ENCODE measurements at places on chromosomes 7 and 10.

GRCh38 chr10:22325272-22326144, 4.6 kb downstream of the BMI1 start:
- DNase-seq, result peak; percentile 84

GRCh38 chr10:113319479-113319878, 233.4 kb upstream of the HABP2 start:
- no peak for DNase-seq

DNA sequence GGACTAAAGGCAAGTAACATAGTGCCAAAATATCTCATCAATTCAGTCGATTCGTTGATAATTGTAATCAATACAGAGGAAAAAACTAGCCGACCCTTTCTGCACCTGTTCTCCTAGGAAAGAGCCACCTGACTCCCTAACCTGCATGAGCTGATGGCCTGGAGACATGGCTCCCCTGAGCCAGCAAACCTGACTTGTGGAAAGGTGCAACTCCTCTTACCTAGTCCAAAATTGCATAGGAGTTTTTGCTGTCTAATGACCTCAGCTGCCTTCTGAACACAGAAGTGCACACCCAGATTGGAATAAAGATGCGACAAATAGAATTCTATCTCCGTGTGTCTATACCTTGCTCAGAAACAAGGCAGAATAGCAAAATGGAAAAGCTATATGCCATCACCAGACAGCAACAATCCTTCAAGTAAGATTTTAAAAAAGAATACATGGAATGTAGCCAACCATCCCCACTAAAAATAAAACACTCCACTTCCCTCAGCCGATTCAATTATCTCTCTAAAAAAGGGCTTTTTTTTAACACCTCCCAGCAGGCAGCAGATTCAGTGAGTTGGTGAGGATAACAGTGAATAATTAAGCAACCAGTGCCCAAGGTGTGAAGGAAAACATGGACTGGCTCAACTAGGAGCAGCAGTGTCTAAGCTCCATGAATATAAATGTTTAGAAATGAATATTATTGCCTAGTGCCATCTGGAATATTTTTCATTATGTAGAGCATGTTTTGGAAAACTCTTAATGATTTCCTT, 26.6 kb upstream of the LMTK2 start:
- no peak for DNase-seq

DNA sequence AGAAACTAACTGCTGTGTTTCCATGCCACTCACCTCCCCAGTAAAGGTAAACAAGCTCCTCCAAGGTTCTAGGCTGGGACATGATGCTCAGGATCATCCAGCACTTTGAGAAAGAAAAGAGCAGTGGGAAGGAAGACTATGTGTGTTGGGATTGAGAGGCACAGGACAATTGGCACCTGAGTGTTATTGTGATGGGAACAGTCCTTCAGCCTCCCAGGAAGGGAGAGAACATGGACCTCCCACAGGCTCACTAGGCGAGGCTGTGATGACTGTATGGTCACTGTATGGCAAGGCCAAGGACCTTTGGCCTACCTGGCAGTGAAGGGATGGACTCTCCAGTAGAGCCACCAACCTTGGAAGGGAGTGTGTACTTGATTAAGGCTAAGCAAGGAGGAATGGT, 123.2 kb upstream of the UNC5B start:
- DNase-seq, result peak; percentile 4

- DNase-seq, result peak; percentile 67
Observed at GRCh38 chr7:131623154-131623553, 66.7 kb upstream of the PODXL start.

- DNase-seq, result no peak
Observed at GRCh38 chr7:25557379-25557917, 329.2 kb upstream of the NPVF start.

GRCh38 chr7:110486549-110486948, 604.4 kb upstream of the LRRN3 start:
- DNase-seq, result no peak

- no peak for DNase-seq
Observed at GRCh38 chr10:54096892-54097291, 704.1 kb downstream of the PCDH15 start.

DNA sequence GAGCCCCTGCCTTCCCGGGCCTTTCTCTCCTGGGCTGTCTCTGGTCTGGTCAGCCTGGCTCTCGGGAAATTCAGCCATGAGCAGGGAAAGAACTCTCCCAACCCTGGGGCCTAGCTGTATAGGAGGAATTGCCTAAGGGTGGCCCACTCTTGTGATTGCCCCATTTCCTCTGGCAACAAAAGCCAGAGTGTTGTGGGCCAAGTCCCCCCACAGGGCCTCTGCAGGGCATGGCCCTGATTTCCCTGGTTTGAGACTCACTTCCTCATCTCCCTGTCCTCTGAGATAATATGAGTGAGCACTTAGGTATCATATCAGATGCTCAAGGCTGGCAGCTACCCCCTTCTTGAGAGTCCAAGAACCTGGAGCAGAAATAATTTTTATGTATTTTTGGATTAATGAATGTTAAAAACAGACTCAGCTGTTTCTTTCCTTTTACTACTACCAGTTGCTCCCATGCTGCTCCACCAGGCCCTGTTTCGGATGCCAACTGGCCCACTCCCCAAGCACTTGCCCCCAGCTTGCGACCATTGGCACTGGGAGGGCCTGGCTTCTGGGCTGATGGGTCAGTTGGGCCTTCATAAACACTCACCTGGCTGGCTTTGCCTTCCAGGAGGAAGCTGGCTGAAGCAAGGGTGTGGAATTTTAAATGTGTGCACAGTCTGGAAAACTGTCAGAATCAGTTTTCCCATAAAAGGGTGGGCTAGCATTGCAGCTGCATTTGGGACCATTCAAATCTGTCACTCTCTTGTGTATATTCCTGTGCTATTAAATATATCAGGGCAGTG, 11.4 kb downstream of the IRF5 start:
- DNase-seq, result no peak

DNA sequence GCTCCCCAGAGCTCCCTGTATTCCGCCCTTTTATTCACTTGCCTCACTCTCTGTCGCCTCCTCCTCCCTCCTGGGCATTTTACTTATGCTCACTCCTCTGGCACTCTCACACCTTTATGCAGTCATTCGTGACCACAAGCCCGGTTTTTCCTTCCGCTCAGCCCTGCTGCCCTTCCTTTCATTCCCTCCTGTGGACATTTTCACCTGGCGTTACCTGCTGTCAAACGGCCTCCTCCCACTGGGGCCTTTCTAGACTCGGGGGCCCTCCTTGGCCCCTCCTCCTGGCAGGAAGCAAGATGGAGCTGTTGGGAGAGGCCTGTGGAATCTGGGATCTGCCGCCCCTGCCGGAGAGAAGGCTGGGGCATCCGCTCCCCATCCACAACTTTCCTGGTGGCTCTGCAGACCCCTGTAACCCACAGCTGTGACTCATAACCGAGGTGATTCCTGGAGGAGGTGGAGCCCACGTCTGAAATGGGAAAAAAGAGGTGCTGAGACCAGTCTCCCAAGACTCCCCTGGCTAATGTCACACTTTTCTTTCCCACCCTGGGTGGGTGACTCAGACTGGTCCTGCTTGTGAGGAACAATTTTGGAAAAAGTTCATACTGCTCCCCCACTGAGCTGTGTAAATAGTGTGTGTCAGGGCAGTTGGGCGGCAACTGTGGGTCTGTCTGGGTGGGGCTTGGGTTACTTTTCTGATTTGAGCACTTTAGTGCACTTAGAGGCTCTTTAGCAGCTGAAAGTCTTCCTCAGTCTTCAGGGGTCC, 1.2 kb downstream of the VCL start:
- peak; percentile 71 for DNase-seq

DNA sequence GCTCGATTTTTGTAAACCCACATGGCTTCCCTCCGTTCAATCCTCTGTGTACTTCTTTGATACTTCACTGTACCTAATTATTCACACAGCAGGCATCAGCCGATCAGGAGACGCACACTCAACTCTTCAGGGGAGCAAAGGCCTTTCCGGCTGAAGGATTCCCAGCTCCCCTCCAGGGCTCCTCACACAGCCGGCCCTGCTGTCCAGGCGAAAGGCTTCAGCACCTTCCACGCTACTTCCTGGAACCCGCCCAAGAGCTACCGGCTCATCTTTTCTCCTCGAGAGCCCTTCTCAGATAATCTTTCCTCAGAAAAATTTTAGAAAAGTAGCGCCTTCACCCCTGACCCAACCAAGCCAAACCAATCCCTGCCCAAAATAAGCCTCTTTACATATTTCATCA, 270.4 kb downstream of the ZMYND11 start:
- DNase-seq, result no peak

DNA sequence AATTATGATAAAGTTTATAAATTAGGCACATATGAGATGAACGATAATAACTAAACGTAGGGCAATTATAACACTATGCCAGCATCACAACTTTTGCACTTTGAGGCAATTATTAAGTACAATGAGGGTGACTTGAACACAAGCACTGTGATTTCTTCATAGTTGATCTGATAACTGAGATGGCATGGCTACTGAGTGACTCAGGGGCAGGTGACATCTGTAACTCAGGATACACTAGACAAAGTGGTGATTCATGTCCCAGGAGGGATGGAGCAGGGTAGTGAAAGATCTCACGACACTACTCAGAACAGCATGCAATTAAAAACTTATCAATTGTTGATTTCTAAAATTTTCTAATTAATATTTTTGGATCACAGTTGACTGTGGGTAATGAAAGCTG, 98.3 kb upstream of the ARHGAP21 start:
- peak; percentile 26 for DNase-seq

GRCh38 chr10:128868481-128868880, 598.6 kb upstream of the MGMT start:
- no peak for DNase-seq

DNA sequence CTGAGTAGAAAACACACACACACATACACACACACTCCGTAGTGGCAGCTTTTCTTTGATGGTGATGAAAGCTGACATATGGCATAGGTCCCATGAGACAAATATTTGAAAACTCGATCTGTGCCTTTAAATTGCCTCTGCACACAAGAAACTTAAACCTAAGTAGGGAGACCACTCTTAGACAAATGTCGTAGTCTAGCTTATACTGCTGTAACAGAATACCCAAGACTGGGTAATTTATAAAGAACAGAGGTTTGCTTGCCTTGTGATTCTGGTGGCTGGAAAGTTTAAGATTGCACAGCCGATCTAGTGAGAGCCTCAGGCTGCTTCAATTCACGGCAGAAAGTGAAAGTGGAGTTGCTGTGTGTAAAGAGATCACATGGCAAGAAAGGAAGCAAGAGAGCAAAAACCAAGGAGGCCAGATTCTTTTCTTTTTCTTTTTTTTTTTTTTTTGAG, 489.4 kb upstream of the SORCS1 start:
- no peak for DNase-seq

DNA sequence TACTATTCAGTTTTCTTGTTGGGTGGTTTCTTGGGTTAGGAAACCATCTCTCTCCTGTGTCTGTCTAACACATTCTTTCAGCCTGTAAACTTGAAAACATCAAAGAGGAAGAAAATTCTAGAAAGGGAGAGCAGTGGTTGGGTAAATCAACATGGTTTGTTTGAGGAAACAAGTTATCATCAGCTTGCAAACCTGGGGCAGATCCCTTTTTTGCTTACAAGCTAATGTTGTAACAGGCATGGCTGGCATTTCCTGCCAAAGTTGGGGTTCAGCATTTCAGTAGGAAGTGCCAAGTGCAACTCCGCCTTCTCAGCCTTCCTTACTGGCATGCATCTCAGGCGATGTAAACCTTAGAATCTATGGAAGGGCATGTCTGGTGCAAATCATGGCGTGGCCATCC, 112.6 kb downstream of the EEPD1 start:
- DNase-seq, result no peak

- no peak for DNase-seq
Observed at GRCh38 chr10:128473911-128474310, 347.7 kb upstream of the MKI67 start.

DNA sequence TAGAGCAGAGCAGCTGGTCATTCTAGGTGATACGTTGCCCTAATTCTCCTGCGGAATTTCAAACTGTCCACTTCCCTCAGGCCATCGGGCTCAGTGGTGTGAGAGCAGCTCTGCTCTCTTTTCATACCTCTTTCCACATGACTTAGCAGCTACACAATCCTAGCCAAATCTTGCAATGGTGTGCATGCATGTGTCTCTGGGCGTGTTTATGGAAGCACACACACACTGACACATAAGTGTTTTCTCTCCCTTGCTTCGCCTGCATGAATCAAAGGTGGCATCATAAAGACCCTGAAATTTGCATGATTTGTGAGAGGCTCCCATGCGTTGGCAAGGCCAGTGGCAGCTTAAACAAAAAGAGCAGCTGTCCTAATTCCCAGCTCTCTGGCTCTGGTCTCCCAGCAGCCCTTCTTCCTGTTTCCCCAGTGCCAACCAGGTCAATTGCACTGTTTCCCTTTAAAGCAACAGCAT, 1189.5 kb downstream of the GATA3 start:
- no peak for DNase-seq

DNA sequence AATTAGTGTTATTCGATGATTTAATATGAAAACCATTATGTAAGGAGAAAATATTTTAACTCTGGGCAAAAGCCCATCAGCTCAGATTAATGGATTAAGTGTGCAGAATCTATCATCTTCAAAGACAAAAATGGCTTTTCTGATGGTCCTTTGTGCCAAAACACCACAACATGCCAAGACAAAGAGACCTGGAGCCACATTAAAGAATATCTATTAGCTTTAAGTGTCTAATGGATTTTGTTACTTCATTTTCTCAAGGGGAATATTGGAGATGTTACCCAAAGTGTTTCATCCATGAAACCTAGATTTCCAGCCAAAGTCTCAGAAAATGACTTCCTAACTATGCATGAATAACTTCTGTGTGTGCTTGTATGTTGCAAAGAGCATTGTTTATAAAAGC, 57.3 kb downstream of the MKX start:
- DNase-seq, result no peak

GRCh38 chr10:126397640-126398382, 9.5 kb upstream of the ADAM12 start:
- no peak for DNase-seq

GRCh38 chr10:14556285-14556956, 218.3 kb downstream of the FAM107B start:
- peak; percentile 17 for DNase-seq

- no peak for DNase-seq
Observed at GRCh38 chr10:27884185-27884641, 114.7 kb downstream of the ODAD2 start.

DNA sequence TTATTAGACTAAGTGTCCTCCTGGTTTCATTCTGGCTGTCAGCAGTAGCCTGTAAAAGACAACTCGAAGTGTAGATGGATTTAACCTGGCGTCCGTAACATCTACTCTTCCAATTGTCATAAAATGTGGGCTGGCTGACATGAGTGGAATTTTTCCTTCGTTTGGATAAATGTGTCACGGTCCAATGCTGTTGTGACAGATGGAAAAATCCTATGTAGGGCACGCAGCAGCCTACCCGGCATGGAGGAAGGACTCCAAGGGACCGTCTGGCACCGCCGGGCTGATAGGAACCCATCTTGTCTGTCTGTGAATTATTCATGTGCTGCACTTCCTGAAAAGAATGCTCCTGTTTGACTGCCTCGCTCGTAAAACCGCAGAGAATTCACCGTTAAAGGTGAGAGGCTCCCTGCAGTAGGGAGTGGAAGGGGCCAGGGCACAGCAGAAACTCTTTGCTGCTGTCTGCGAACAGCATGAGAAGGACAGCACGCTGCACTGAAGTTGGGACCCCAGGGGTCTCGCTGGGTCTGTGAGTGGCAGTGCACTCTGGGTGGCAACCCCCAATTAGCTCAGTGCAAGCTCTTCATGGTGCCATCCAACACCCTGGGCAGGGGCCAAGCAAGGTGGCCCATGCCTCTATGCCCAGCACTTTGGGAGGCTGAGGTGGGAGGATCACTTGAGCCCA, 1.6 kb upstream of the ORAI2 start:
- DNase-seq, result no peak

GRCh38 chr10:88522715-88523114, 60.4 kb downstream of the RNLS start:
- DNase-seq, result no peak

- no peak for DNase-seq
Observed at GRCh38 chr10:1563028-1563427, 174.3 kb downstream of the ADARB2 start.

GRCh38 chr10:8702181-8702580, 647.7 kb downstream of the GATA3 start:
- no peak for DNase-seq
